NCI-H1930 (cell line): ENCODE measurements at places on chromosomes 11 and 22.

DNA sequence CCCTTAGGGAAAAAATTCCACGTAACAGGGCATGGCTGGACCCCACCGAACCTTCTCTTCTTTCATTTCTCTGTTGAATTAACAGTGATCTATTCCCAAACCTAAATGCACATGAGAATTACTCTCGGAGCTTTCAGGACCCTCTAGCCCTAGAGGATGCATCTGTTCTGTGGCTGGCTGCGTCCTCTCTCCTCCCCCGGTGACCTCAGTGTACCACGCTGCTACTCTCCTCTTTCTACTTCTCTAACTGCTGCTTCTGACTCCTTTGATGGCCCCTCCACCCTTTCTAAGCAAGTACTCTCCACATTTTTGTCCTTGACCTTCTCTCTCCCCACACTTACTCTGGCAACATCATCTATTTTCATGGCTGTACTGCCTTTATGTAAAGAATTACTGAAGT lies 12.1 kb upstream of the APOA1 start:
- DNase-seq = no peak

GRCh38 chr11:11531131-11531908 lies 90.5 kb downstream of the GALNT18 start:
- no peak for DNase-seq

GRCh38 chr22:49935561-49935960 lies 17.1 kb downstream of the CRELD2 start:
- no peak for DNase-seq

GRCh38 chr11:624705-625635 lies at the start of gene CDHR5:
Gene CDHR5 (minus strand): TSS chr11:624955. CDS start chr11:624902, 53 bp downstream.
- no peak for DNase-seq

DNA sequence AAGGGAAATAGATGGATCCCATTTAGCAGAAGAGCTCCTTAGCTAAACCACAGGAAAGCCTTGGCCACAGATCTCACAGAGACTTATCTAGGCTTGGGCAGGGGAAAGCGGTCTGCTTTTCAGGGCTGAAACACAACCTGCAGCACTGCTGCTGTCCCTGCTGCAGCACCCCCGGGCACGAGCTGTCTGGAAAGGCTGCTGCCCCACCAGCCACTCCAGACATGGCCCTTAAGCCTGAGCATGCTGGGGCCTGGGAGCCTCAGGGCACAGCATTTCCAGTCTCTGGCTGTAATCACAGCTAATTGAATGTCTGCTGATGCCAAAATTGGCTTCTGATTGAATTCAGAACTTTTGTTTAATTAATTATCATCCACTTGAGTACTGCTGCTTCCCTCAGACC lies 115.0 kb downstream of the TMPRSS5 start:
- no peak for DNase-seq

GRCh38 chr11:17558025-17558780 lies 11.1 kb downstream of the OTOG start:
- DNase-seq = no peak

DNA sequence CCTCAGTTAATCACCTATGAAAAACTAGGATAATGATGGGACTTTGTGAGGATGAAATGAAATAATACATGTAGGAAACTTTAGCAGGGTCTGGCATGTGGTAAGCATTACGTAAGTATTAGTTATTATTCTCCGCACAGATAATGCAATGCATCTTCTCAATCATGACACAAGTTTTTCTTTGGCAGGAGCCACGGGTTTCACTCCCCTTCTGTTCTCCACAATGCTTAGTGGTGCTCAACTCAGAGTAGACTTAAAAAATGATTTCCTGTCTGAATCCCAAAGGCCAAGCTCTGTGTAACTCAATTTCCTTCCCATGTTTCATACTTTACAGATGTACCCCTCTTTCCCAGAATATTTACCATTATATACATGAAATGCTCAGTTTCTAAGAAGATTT lies 82.9 kb downstream of the CCDC34 start:
- DNase-seq = no peak

- DNase-seq = no peak
Observed at GRCh38 chr11:47107744-47108143, 68.9 kb downstream of the ARFGAP2 start.

- peak; percentile 18 for DNase-seq
Observed at GRCh38 chr22:33757802-33758483, 162.3 kb downstream of the LARGE1 start.

GRCh38 chr22:17804331-17805080 lies 30.2 kb upstream of the BID start:
- no peak for DNase-seq

DNA sequence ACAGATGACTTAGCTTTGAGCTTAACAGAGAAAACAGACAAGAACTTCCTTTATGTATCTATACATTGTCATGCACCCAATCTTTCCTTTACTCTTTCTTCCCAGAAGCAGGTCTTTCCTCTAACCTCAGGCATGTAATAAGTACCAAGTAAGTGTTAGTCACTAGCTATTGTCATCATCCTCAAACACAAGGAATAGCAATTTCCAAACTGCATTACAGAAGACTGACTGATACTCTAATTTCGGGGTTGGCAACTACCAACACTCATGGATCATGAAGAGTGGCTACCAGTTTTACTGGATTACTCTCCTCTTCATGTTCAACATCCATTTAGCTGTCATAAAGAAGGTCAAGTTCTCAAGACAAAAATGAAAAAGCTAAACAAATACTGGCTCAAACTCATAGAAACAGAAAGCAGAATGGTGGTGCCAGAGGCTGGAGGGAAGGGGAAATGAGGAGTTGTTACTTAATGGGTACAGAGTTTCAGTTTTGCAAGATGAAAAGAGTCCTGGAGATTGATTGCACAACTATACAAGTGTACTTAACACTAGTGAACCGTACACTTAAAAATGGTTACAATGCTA lies 111.6 kb downstream of the SIK3 start:
- DNase-seq = no peak

GRCh38 chr11:120385110-120385509 lies 48.9 kb downstream of the ARHGEF12 start:
- no peak for DNase-seq

- DNase-seq = no peak
Observed at GRCh38 chr22:42691440-42691839, 29.2 kb downstream of the A4GALT start.

- DNase-seq = no peak
Observed at GRCh38 chr11:78031629-78032028, 8.6 kb upstream of the KCTD14 start.

DNA sequence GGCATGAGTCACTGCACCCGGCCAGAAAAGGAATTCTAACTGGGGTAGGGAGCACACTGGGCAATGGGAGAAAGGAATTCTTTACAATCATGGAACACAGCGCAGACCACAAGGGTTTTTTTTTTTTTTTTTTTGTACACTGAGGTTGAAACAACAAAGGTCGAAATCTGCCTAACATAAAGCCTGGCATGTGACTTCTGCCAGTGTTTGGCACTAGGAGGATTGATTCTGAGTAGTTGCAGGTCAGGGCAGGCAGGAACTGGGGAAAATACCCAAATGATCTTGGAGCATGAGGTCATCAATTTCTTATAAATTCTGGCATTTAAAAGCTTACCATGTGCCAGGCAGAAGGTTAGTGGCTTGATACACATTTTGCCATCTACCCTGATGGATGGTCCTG lies 202.0 kb upstream of the SNX19 start:
- DNase-seq = no peak
